ENCODE measurements at places on chromosomes 11 and 22.

GRCh38 chr11:66316849-66317251 lies at the start of gene CD248:
Gene CD248 (minus strand): TSS chr11:66317044. CDS start chr11:66317027, 17 bp downstream.
- DNase-seq: no peak

- DNase-seq: peak; percentile 98
Observed at GRCh38 chr11:925496-926301, at the start of gene AP2A2. Gene AP2A2 (plus strand): TSS chr11:925870. CDS start chr11:926022, 152 bp downstream.

DNA sequence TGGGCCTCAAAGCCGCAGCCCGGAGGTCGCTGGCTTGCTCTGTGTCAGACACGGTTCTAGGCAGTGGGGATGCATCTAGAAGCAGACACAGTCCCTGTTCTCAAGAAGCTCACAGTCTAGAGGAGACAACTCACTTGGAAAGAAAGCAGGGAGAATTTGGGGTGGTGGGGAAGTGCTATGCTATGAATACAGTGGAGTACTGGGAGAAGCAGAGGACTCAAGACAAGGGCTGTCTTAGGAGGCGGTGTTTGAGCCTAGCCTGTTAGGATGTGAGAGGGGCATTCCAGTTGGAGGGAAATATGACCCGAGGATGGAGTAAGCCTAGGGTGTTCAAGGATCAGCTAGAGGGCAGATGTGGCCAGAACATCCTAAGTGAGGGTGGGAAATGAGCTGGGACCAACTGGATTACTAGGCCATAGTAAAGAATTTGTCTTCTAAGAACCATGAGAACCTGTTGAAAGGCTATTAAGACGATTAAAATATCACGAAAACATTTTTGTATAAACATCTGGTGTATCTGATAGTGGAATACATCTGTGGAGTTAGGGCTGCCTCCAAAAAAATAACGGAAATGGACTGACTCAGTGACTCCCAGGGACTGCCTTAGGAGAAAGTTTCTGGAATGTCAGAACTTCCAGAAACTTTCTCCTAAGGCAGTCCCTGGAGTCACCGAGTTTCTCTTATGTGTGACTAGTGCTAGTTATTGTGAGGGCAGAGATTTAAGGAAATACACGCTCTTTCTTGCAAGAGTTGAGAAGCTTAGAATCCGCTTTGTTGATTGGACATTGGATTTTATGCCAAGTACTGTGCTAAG lies 1.1 kb upstream of the PITPNB start:
- peak; percentile 25 for DNase-seq

GRCh38 chr11:131800452-131800851 lies 430.0 kb downstream of the NTM start:
- no peak for DNase-seq

DNA sequence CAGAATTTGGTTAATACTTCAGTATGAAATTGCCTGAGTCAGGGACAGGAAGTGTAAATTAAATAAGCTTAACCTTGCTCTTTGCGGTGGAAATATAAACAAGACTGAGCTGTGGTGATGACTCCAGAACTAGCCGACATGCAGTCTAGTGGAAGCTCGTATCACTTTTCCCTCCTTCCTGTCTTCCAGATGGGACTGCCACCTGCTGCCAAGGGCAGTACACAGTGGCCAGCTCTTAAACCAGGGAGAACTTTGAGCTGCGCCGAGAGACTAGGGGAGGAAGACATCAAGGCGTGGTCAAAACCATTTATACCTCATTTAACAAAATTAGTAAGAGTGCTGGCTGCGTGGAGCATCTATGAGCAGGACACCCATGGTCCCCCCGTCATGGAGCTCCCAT lies 31.3 kb upstream of the CTTN start:
- no peak for DNase-seq
